ENCODE measurements at places on chromosomes 3 and 15. TPM values are rescaled to one million over a fixed set of nuclear protein-coding genes. Genes with fewer than 3 reads are reported as not detected.

- no peak for DNase-seq
Measured at GRCh38 chr3:163561151-163561550, 1517.1 kb downstream of the SI start.

The RPS17 gene
- total RNA-seq: 6,143 TPM

DNA sequence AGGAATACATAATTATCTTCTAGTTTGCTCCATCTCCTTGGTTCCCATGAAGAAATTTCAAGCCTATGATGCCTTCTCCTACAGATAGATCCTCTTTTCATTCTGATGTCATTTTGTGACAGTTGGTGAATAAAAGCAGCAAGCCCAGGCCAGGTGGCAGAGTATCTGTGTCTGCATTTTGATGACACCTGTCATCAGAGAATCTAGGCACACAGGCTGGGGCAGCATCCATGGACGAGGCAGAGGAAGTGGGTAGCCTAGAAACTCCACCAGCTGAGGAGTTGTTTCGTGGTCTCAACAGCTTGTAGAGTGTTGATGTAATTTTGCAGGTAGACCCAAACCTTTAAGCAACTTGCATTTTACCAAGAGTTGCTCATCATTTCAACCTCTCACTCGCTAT, 269.8 kb downstream of the FEZF2 start:
- no peak for DNase-seq

DNA sequence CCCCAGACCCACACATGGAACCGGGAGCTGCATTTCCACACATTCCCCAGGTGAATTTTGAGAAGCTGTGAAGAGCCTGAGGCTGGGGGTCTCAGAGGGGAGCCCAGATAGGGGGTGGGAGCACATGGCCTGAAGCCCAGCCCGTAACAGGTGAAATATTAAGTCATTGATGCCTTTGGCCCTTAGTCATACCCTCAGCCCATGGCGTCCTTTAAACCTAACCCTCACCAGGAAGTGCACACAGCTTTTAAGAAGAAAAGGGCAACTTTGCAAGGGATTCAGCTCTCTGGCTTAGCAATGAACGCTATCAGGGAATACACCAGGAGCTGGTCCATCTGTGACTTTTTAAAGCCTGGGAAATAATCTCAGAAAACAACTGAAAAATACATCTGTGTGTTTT, 40.6 kb downstream of the WNT7A start:
- DNase-seq: no peak
